Stimulated activated CD8-positive, alpha-beta memory T cell treated with anti-CD3 and anti-CD28 coated beads, Interleukin-7, amount 100 ng/mL, for 1 hour (primary cell): ENCODE measurements at places on chromosomes 6 and 20.

DNA sequence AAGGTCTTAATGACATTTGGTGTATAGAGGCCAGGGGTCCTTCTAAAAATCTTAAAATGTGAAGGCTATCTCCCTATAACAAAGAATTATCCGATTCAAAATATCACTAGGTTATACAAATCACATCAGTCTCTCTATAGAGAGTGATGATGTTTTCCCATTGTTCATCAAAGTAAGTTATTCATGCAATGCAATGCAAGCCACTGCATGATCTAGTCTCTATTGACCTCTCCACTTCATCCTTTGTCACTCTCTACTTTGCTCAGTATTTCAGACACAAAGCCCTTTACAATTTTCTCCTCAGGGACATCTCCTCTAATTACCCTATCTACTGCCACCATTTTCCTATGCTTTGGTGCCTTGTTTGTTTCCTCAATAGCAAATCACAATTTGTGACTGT is 628.0 kb downstream of the HTR1B start:
- DNase-seq, result no peak

GRCh38 chr6:75403563-75404080 is 90.0 kb downstream of the FILIP1 start:
- no peak for DNase-seq

- DNase-seq, result no peak
Measured at GRCh38 chr20:57434390-57434700, 43.1 kb downstream of the RBM38 start.

GRCh38 chr6:40666530-40666929 is 79.4 kb upstream of the LRFN2 start:
- no peak for DNase-seq

DNA sequence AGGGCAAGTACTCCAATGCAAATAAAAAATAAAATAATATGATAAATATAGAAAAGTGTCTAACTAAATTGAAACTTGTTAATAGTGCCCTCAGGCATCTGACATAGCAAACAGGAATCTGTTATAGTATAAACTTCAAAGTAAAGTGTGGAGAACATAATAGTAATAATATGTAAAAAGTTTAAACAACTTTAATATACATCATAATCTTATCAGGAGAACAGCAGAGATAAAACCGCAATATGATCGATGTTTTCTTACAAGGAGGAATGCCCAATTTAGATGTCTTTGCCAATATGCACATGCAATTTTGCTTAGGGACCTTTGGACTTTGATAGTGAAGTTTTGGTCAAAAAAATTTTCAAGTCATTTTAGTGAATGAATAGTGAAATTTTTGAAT is 514.8 kb upstream of the IMPG1 start:
- no peak for DNase-seq

DNA sequence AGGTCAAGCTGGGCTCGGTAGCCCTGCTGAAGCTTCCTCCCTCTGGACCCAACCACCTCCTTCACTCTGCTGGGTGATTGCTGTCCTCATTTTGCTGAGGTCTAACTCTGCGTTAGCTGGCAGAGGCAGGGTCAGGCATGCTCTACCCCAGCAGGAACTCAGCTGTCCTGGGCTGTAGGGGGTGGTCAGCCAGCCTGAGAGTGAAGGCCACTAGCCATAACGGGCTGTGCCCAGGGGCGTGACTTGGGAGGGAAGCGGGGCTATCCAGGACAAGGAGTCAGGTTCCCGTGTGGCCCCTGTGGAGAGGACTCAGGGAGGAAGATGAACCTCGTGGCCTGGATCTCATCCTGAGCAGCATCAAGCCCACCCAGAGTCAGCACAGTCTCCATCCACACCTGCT is 761 bp downstream of the CST5 start:
- no peak for DNase-seq

GRCh38 chr6:116008470-116009243 is 52.0 kb downstream of the FRK start:
- DNase-seq, result no peak

DNA sequence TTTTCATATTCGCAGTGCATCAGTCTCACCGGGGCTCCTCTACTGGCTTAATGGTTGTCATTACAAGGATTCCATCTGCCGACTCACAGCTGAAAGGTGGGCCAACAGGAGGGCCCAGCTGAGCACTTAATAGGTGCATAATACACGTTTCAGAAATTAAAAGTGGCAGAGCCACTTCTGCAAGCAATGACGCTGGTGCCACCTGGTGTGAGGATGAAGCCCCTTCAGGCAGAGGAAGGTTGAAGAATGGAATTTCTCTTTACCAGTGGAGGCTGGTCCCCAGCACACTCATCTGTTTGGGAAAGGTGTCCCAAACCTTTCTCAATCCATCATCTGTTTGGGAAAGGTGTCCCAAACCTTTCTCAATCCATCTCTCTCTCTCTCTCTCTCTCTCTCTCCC is 8.2 kb upstream of the STMND1 start:
- DNase-seq, result no peak

DNA sequence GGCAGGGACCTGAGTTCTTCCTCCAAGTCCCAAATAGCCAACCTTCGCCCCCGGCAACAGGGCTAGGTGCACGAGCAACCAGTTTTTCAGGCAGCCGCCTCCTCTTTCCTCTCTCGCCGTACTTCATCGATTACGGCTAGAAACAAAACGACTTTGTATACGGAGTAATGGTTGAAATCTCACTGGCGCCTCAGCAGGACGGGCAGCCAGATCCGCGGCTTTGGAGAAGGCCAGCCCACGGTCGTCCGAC is 333 bp upstream of the SMIM13 start:
- no peak for DNase-seq

DNA sequence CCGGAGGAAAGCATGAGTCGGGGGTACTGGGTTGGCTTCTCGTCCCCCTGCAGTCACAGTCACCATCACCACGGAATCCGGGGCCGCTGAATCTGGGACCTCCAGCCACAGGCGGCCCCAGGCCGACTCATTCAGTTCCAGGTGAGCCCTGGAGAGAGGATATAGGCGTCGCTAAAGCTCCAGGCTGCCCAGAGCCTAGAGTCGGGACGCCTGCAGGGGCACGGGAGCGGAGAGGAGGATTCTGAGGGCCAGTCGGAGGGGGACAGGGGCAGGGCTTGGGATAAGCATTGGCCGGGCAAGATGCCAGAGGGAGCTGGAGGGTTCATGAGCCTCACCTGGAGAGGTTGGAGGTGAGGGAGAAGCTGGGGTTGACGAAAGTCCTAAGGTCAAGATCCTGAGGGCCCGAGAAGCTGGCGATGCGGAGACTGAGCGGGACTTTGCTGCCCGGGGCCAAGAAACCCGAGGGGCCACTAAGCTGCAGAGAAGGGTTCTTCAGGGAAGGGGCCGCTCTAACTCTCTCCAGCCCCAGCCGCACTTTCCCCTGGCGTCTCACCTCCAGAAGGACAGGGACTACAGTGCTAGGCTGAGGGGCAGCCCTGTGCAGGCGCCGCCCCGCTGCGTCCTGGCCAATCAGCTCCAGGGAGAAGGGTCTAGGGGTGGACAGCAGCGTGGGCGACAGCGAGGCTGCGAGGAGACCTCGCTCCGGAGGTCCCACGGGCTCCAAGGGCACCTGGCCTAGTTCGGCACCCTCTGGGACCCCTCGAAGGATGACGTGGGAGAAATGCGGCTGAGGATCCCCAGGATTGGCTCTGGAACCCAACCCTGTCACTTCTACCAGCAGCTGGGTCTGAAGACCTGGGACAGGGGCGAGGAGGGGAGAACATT is 3.7 kb downstream of the SAPCD1 start:
- no peak for DNase-seq

GRCh38 chr6:56625356-56625755 is 17.3 kb downstream of the DST start:
- no peak for DNase-seq

DNA sequence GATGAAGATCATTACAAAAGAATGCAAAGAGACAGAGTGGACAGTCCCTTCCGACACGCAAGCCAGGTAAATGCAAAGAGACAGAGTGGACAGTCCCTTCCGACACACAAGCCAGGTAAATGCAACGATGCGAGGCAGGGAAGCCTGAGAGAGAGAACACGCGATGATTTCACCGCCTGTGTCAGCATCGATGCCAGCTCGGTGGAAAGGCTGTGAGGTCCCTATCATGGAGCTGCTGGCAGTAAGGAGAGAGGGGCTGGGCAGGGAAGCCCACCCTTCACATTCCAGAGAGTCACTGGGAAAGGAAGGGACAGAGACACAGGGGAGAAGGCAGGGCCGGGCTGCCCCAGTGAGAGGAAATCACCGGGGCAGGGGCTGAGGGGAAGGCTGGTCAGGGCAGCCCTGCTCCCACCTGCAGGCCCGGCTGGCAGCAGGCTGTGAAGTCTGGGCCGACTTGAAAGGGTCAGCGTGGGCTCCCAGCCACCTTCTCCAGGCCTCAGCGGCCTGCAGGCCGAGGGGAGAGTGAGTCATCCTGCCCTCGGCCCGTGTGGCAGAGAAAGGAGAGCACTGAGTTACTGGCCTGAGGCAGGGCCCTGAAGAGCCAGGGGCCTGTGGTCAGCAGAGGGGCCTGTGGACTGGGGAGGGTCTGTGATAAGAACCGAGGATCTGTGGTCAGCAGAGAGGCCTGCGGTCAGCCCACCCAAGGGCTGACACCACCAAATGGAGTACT is 80.4 kb downstream of the DACT2 start:
- DNase-seq, result no peak

DNA sequence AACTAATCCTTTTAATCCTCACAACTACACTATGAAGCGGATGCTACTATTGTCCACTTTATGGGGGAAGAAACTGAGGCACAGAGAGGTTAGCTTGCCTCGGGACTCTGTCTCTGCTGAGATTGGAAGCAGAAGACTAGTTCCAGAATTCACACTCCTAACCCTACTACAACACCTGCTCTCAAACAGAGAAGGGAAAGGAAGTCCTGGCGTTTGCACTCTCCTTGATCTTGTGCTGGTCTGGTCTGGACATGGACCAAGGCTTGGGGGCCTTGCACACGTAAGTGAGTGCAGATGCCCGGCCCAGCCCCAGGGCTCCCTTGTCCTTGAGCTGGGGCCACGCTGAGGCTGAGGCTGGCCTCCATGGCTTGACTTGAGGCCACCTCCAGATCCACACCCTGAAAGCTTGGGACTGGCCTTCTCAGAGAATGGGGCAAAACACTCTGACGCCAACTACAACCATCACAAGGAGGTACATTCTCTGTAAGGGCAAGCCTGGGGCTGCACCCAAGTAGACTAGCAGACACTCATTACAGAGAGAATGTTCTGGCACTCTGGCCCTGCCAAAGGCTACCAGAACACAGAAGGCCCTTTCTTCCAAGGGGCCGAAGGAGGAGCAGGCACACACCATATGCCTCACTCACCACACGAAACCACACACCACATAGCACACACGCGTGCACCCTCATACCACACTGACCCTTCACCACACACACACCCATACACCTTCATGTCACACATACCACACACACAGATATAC is 33.3 kb upstream of the EZR start:
- no peak for DNase-seq

GRCh38 chr6:167748458-167749379 is 78.0 kb upstream of the AFDN start:
- no peak for DNase-seq

DNA sequence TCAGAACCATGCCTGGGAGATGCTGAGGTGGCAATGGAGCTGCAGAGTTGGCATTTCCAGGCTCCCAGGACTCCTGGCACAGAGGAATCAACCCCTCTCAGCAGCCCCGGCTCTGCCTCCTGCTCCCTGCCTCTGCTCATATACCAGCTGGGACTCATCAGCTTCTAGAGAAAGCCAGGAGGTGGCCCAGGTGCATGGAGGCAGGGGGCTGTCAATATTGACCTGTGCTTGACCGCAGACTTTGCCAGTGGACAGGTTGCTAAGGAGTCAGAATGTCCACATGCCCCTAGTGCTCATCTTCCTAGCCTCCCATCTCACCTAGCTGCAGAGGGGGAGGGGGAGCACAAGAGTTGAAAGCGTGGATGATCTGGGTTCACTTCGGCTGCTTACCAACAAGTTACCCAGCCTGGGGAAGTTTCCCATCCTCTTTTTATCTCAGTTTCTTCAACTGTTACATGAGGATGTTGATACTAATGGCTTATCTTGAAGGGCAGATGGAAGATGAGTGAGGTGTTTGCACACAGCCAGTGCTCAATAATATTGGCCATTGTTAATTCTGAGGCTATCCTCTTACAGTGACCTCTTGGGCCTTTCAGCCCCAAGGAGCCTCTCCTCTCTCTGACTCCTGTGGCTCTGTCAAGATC is 9.2 kb upstream of the SCRT2 start:
- no peak for DNase-seq

DNA sequence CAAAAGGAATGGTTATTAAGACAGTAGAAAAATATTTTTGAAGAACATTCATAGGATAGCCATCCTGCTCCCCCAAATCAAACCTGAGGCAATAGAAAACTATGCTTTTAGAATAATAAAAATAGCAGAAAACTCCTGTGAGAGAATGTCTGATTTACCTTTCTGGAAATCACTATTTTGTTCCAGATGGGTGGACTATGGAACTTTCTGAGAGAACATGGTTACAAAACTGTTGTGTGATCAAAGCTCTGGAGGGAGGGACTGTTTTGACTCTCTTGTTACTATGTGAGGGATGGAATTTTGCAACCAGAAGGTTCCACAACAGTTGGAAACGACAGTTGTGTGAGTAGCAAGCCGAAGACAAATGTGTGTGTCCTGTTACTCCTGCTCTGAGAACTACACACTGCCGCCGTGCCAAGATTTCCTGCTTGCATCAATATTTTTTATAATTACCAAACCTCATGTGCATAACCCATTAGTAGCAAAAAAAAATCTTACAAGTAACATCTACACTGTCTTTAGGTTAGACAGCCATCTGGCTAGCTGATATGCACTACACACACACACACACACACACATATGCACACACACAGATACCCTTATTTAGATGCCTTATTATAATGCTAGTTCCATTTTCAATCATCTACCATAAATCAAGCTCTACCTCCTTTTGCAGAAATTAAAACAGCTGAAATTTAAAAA is 11.0 kb upstream of the HIVEP1 start:
- DNase-seq, result no peak

DNA sequence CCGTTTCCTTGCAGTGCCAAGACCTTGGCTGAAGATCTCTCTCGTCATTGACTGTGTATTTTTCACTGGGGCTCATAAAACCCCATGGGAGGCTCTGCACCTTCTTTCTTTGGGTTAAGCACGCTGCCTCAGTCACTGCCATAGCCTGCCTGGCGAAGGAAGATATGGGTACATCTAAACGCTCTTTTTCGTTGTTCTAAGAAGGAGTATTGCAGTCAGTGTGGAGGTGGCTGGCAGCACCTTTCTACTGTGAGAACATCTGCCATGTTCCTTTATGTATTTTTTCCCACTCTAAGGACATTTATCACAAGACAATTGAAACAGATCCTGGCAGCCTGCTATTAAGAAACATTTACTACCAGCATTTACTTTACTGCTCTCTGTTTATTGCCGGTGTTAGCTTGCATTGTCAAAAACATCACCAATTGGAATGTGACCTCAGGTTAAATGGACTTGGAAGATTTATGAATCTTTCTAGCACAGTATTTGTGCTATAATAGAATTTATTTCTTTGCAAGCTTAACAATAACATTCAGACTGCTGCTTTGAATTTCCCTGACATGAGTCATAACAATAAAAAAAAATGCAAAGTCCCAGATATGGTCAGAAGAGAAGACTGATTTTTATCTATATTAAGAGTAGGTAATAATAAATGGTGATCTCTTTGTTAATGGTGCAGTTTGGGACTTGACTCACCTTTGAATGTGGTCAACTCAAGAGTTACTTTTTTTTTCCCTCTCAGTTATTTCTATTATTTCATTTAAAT is 62.2 kb upstream of the CLDN20 start:
- no peak for DNase-seq

GRCh38 chr20:40499391-40499790 is 189.6 kb downstream of the MAFB start:
- DNase-seq, result no peak

- no peak for DNase-seq
Measured at GRCh38 chr6:132611616-132612015, 12.5 kb downstream of the TAAR2 start.
